ENCODE measurements at places on chromosomes 3 and 15.

GRCh38 chr3:56976651-56977560 is 83.6 kb upstream of the SPATA12 start:
- no peak for DNase-seq

DNA sequence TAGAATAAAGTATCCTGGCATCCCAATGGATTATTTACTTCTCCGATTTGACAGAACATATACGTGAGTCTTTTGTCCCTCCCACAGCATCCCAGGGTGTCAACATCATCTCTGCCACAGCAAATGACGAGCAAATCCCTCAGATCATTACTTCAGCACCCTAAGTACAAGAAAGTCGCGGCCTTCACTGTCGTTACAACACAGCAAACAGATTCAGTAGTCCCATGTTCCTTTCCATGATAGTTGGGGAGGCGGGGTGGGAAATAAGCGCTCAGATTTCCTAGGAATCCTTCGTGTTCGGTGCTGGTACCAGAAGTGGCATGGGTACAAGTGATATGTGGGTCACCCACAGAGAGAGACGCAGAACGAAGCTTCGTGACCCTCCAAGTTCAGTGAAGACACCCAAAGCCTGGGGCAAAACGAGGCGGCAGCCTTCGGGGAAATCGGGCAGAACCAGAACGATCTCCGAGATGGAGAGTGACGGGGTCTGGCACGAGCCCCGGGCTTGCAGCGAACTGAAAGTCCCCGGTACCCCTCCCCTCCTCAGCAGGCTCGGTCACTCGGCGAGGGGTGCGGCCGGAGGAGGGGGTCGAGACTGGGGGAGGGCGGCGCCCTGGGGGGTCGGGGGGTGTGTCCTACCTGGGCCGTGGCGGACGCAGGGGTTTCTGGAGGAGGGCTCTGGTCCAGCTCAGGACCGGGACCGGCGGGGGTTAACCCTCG is 619 bp downstream of the TTBK2 start:
- peak; percentile 60 for DNase-seq

DNA sequence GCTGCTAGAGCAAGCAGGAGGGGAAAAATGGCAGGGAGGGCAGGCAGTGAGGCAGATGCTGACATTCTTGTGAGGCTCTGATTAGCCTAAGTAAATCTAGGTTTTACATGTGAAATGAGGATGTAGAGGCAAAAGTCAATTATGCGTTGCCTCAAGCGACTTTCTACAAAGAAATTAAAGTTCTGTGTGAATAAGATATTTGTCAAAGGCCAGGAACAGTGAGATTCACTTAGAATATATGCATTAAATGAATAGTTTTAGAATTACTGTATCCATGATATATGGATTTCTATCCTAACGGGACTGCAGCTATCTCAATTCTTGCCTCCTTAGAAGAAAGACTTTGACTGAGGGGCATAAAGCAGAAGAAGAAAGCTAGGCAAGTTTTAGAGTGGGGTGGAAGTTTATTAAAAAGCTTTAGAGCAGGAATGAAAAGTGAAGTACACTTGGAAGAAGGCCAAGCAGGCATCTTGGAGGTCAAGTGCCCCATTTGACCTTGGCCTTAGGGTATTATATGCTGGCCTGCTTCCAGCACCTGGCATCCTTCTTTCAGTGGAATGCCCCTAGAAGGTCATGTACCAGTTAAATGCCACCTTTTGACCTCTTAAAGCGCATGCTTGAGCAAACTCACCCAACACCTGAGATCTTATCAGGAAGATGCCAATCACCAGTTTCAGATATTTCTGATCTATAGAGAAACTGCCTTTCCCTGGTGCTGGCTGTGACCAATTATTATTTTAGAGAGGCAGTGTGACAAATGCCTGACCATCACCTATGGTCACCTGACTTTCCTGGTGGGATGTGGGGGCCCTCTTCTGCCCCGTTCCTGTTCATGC is 38.2 kb downstream of the OSTN start:
- peak; percentile 37 for DNase-seq

- DNase-seq = peak; percentile 44
These were observed 177.2 kb downstream of the TP63 start for GRCh38 chr3:189808246-189809007.

- DNase-seq = no peak
These were observed 51.0 kb upstream of the KLF13 start for GRCh38 chr15:31275331-31276262.

DNA sequence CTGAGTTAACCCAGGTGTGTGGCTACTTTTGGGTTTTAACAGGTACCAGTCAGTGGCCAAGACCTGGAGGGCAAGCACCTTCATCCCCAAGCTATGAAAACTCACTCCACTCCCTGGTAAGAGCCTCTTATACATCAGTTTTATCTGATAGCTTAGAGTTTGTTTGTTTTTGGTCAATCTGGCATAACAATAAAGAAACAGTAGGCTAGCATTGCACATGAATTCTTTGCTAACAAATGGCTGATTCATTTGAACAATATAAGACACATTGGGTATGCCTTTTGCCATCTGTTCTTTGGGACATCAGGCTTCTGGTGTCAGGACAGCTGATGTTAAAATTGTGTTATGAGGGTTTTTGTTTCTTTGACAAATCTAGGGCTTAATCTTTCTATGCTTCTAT is 125.0 kb upstream of the CGNL1 start:
- DNase-seq = peak; percentile 9

- peak; percentile 49 for DNase-seq
These were observed 574 bp downstream of the SLC38A3 start for GRCh38 chr3:50205413-50206276.

DNA sequence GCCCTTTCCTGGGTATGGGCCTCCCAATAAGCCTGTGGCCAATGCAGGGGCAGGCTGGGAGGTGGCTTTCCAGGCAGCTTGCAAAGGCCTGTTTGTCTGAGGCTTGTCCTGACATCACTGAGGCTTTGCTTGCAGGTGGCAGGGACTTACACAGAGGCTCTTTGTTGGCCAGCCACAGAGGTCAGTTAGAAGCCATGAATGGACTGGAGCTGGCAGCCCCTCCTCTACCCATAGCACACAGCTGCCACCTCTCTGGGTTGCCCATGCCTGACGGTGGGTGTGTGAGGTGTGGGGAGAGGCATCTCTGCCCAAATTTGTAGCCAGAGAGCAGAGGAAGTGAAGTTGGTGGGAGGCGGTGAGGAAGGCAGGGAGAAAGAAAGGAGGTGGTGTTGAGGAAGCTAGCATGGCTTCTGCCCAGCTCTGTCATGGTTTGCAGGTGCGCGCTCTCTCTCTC is 17.1 kb downstream of the LIMD1 start:
- no peak for DNase-seq

DNA sequence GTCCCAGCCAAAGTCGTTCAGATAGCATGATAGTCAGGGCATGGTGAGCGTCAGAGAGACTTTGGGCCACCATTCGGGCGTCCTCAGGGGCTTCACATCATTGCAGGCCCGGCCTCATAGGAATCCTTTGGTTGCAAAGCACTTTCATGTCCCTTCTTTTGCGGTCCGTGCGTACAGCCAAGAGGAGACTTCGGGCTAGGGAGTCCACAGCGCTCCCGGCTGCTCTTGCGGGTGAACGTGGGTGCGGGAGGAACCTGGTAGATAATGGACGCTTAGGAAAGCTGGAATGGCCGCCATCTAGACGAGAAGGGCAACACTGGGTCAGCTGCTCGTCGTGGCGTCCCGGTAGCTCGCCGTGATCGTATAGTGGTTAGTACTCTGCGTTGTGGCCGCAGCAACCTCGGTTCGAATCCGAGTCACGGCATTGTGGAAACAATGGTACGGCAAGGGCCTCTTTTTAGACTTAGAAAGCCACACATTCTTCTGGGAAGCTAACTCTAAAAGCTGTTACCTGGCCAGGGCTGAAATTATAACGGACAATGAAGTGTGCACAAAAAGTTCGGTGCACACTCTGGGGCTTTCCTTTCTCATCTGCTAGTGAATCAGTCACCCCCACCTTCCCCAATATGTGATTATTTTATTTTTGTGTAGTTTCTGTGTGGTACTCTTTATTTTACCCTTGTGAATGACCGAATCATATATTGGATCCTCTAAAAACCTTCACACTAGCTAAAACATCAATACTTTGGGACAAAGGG is 13.2 kb upstream of the SHF start:
- DNase-seq = peak; percentile 87

- no peak for DNase-seq
These were observed 4.2 kb upstream of the RAB8B start for GRCh38 chr15:63185206-63185605.

- DNase-seq = no peak
These were observed 220.5 kb upstream of the SATB1 start for GRCh38 chr3:18645619-18646018.

DNA sequence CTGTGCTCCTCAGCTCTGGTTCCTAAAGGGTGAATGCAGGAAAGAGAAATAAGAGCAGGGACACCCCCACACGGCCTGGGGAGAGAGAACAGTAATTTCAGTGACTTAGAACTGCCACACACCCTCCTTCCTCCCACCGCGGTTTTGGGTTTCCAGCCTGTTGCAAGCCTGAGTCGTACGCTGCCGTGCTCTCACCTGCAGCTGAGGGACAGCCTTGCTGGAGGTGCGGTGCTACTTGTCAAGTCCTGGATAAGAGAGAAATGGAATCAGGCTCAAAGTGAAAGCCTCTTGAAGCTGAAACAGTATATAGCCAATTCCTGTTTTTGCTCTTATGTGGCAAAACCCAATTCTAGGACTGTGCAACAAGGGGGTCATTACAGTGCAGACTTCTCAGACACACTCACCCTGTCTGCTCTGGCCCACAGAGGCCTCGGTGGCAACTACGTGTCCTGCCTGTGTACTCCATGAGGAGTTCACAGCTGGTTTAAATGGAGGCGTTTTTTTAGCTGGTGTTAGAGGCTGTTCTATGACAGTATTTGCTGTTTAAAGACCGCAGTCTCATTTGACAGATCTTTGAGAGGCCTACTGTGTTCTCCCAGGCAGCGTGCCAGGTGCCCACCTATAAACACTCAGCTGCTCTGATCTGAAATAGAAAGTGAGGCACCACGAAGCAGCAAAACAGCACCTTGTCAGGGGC is 42.9 kb downstream of the TBC1D2B start:
- DNase-seq = no peak

DNA sequence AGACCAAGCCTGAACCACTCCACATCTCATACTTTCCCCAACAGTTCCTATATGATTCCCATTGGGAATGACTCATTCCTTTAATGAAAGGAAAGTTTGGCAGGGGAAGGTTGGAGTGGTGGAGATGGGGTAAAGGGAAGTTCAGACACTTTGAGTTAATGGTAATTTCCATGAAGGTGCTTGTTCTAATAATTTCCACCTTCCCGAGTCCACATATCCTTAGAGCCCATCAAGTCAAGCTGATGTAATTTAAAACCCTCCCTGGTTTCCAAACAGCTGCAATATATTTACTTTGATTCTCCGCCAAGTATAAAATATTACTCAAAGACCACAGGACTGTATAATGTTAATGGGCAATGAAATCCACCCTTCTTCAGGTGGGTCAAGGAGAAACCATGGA is 95.0 kb upstream of the GALNT15 start:
- DNase-seq = no peak

DNA sequence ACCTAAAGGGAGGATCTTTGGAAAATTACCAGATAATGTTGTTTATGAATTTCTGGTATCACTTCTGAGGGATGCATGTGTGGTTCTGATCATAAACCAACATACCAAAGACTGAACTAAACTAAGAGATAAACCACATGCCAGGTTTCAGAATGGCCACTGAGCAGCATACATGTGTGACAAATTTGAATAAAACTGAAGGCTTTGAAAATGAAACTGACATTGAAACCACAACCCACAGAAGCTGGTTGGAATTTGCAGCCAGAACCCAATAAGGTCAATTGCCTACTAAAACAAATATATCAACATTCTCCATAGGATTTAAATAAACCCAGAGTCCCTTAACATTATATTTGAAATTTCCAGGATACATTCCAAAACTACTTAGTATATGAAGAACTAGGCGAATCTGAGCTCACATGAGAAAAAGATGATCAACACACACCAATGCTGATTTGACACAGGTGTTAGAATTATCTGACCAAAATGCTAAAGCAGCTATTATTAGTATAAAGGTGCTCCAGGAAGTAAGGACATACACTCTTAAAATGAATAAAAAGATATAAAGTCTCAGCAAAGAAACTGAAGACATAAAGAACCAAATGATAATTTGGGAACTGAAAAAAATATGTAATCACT is 125.0 kb downstream of the ZNF280D start:
- DNase-seq = no peak

DNA sequence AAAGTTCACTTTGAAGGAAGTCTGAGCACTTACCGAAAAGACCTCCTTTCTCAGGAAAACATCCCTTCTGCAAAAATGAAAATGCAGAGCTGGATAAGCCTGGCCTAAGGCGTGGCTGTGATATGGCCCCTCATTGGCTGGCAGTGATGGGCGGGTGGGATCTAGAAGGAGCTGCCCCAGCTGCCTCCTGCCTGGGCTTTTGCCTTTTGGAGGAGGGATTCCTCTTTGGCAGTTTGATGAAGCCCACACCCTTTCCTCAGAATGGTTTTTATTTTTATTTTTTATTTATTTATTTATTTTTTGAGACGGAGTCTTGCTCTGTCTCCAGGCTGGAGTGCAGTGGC is 4.0 kb upstream of the DZIP1L start:
- DNase-seq = no peak

DNA sequence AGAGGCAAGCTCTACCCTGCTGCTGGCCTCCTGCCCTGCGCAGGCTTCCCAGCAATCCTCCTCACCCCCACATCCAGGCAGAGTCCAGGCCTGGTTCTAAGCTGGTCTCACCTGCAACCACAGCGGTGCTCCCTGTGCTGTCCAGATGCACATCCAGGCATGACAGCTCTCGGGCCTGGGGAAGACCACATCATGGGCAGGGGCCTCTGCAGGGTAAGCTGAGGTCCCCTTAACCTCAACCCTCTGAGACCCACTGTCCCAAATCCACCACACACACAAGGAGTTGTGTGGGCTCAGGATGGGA is 10.8 kb downstream of the PLA2G4D start:
- DNase-seq = no peak

- peak; percentile 97 for DNase-seq
These were observed 25.3 kb downstream of the ANP32A start for GRCh38 chr15:68795298-68795848.

DNA sequence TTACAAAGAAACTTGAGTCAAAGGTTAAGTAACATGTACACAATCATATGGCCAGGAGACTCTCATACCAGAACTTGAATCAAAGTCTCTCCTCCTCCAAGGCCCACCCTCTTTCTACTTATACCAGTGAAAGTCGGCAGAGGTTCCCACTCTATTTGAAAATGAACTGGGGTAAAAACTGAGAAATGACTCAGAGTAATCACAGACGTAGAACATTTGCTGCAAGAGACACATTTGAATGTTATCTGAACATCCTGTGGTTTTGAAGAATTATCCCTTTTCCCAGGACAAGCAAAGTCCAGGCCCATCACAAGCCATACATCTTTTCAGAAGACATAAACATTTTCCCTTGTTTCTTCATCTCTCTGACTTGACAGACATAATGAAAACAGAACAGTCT is 55.8 kb downstream of the SHOX2 start:
- no peak for DNase-seq

DNA sequence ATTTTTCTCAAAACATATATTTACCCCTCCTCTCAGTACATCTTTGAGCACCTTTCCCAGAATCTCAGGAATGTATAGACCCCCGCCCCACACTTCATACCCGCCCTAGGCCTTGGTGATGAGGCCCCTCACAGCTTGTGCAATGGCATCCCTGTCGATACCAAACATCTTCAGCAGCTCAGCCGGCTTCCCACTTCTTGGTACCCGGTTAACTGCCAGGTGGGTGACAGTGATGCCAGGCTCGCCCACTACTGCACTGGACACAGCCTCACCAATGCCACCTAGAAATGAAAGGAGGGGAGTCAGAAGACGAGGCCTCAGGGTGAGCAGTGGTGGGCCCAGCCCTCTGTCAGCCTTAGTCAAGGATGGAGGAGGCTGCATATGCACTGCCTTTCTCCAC is 30.2 kb downstream of the TKT start:
- no peak for DNase-seq
